ENCODE measurements at places on chromosomes 4 and X.

- no peak for DNase-seq
Measured at GRCh38 chr4:54187148-54187547, 41.9 kb upstream of the PDGFRA start.

- DNase-seq = no peak
Measured at GRCh38 chr4:140607852-140608251, 39.1 kb upstream of the UCP1 start.

DNA sequence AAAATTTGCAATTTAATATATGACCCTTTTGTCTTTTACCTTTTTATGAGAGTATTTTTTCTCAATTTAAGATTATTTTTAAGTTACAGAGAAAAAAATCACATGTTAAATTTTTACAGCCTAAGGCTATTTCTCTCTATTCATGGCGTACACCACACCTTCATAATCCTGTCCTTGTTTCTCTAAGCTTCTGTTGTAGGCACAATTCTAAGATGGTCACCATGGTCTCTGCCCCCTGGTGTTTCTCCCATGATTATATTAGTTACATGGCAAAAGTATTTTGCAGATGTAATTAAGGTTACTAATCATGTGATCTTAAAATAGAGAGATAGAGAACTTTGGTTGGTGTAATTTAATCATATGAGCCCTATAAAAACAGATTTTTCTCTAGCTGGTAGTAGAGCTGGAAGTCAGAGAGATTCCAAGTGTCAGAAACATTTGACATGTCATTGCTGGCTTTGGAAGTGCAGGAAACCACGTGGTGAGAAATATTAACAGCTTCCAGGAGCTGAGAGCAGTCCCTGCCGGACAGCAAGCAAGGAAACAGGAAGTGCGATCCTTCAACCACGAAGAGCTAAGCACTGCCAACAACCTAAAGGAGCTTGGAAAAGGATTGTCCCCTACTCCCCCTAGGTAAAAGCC is 89.8 kb downstream of the EIF4E start:
- DNase-seq = no peak

- DNase-seq = peak; percentile 6
Measured at GRCh38 chrX:71533516-71533850, 579 bp downstream of the OGT start.

- no peak for DNase-seq
Measured at GRCh38 chr4:68592673-68593072, 16.6 kb upstream of the UGT2B17 start.

GRCh38 chr4:29262986-29263385 is 1457.2 kb upstream of the PCDH7 start:
- no peak for DNase-seq

DNA sequence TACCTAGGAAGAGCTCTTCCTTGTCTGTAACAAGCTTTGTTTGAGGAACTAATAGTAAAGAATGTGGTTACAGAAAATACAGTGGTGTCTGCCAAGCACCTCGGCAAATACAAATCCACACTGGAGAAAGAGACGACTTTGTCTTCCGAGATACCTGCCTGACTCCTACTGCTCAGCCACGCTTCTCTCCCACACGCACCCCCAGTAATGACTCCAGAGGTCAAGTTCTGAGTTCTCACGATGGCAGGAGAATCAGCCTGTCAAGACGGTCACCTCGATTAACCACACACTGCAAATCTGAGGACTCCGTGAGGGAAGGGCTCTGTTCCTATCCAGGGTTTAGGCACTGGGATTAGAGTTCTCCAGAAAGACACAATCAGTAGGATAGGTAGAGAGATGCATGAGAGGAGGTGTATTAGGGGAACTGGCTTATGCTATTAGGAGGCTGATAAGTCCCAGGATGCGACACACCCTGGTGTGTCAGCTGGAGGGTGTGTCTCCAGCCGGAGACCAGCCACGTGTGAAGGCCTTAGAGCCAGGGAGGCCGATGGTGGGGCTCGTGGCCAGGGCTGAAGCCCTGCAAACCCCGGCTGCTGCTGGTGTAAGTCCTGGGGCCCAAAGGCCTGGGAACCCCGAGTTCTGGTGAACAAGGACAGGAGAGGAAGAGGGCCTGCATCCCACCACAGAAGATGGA is 8.4 kb upstream of the TRIML2 start:
- no peak for DNase-seq

Data from spinal cord (tissue), 10 donors.